Renal cortical epithelial cell (primary cell): ENCODE measurements at places on chromosomes 12 and 14.

DNA sequence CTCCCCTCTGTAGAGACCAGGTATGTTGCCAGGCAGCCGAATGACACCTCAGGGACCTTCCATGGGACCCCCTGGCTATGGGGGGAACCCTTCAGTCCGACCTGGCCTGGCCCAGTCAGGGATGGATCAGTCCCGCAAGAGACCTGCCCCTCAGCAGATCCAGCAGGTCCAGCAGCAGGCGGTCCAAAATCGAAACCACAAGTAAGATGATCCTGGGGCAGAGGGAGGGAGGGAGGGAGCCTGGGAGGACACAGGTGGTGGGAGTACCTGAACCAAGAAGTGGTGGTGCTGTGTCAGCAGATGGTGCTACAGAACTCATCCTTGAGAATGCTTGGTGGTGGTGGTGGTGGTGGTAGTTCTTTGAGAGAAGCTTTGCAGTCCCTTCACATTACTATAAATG lies 1.0 kb downstream of the SMARCD1 start:
- DNase-seq, result no peak

- no peak for DNase-seq
These were observed 909.6 kb downstream of the VRK1 start for GRCh38 chr14:97706819-97707218.

DNA sequence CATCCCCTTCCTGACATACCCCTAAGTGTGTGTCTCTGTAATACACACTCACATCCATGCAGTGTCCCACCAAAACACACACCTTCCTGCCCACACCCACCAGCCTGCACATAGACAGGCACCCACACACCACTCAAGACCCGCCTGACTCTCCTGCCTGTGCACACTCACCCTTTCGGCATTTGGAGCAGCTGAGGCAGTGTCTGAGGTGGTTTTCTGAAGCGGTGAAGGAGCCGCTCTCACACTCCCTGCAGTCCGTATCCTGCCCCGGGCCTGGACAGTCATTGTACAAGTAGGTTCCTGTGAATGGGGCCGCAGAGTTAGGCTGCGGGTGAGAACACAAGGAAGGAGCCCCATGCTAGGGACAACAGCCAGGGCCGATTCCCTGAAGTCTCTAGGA lies 8.3 kb downstream of the TNFRSF1A start:
- no peak for DNase-seq

DNA sequence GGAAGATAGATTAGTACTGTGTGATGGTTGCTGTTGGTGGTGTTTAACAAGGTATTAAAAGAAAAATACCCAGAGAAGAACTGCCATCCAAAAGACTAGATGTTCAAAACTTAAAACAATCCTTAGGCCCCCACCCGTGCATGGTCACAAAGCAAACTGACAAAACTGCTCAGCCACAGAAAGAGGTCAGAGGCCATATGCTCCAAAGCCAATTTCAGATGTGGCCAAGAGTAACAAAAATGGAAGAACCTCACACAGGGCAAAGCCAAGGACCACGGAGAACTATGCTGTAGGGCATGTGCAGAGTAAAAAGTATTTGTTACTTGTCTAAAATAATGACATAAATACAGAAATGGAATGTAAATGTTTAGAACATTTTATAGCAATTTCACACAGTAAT lies 5.3 kb downstream of the TXNDC16 start:
- no peak for DNase-seq

- DNase-seq, result peak; percentile 25
These were observed 1.9 kb upstream of the BAZ2A start for GRCh38 chr12:56631790-56632700.

GRCh38 chr12:6080149-6081045 lies 44.1 kb downstream of the VWF start:
- DNase-seq, result no peak

GRCh38 chr14:91115986-91116770 lies 2.3 kb downstream of the DGLUCY start:
- DNase-seq, result peak; percentile 57

- peak; percentile 78 for DNase-seq
These were observed at the start of gene KLHDC1 for GRCh38 chr14:49692811-49693734. Gene KLHDC1 (plus strand): TSS chr14:49693120. CDS start chr14:49693195, 75 bp downstream.

GRCh38 chr14:33457021-33457420 lies 493.9 kb downstream of the EGLN3 start:
- no peak for DNase-seq

DNA sequence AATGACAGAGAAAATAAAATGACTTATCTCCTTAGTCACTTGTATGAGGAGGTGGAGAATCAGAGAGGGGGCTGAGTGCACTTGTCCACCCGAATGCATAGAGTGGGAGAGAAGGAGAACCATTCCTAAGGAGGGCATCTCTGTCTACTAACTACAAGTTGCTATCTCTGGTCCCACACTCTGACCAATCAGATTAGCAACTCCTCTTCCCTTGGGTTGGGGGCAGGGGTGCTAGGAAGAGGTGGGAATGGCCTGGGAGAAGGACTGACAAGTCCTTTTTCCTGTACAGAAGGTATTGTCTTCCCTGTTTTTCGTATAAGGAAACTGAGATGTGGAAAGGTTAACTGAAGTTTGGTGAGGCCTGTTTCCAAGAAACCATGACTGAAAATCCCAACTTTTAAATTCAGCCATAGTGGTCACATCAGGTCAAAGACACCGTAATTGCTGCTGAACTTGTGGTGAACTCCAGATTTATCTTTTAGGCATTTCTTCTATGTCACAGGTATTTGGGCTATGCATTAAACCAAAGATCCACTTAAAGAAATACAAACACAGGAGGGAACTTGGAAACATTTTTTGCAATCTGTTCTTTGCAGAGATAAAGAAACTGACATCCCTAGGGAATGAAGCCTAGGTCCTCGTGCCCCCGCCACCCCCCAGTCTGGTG lies 207.8 kb downstream of the CRADD start:
- no peak for DNase-seq

DNA sequence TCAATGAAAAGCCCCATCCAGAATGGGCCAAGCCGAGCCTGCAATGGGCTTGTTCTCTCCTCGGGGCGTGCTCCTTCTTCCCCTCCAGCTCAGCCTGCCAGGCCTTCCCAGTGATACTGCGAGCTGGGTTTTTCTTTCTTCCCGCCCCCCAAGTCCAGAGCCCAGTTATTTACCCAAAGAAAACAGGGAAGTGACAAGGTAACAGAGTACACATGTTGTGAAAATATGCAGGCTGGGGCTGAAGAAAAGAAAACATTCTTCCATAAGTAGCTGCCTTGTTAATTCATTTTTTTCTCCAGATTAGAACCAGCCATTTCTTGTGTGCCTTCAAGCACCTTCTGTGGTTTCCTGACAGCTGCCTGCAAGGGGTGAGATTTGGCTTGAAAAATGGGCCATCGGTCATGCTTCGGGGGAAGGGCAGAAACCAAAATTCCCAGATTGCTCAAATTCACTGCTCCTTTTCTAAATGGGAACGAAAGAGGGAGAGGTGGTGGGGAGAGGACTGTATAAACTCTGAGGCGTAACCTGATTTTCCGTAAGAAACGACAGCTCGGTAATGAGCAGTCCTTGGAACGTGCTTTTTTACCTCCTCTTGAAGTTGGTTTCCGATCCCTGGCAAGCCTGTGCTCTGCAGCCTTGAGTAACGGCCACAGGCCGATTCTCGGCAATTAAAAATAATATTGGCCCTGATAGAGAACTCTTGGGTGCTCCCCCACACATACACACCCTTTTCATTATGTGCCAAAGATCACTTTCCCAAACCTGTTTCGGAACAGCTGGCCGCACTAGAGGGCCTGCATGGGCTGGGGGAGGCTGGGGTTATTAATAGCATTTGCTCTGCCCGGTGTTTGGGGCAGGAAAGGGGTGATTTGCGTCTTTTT lies 229.4 kb downstream of the ZFP36L1 start:
- DNase-seq, result peak; percentile 92

DNA sequence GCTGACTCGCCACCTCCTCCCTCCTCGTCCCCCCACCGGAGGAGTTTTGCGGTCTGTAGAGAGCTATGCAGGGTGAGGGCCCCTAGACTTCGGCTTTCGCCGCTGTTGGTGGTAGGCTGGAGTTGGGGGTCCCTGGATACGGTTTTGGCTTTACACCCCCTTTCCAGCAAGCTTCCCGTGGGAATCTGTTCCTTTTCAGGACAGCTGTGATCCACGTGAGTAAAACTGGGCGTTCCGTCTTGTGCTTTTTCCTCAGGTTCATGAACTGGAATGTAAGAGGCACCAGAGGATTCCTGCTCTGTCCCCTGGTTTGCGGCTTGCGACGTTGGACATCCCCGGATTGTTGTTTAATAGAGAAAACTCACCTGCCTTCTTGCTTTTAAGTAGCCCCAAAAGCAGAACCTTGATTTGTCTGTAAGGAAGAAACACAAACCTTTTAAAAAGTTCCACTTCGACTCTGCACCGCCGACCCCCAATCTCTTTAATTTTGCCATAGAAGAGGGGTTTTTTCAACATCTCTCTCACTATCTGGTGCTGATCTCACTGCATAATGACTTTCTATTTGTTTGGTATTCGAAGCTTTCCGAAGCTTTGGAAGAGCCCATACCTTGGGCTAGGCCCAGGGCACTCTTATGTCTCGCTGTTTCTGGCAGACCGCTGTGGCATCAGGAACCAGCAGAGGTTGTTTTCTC lies 490 bp downstream of the PRORP start:
- DNase-seq, result peak; percentile 68

GRCh38 chr12:50803230-50803875 lies 39.4 kb upstream of the TMPRSS12 start:
- DNase-seq, result no peak

- peak; percentile 45 for DNase-seq
These were observed 15.4 kb upstream of the CARMIL3 start for GRCh38 chr14:24036169-24036962.

DNA sequence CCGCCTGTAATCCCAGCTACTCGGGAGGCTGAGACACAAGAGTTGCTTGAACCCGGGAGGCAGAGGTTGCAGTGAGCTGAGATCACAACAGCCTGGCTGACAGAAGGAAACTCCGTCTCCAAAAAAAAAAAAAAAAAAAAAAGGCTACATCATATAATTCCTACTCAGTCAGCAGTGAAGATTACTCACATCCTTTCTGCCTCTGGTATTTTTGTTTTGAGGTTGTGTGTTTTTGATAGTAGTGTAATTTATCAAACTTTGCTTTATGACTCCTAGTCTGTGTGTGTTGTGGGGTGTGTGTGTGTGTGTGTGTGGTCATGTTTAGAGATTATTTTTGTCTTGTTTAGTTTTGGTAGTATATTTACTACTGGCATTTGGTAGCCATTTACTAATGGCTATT lies 29.8 kb upstream of the DLGAP5 start:
- DNase-seq, result peak; percentile 67

GRCh38 chr14:94773655-94774343 lies 3.9 kb upstream of the GSC start:
- DNase-seq, result no peak

GRCh38 chr14:91113829-91114078 lies at the start of gene DGLUCY:
Gene DGLUCY (plus strand): TSS chr14:91114073. CDS start chr14:91160295, 46,222 bp downstream.
- DNase-seq, result no peak

- no peak for DNase-seq
These were observed 121.6 kb downstream of the PHLDA1 start for GRCh38 chr12:75909714-75910656.

GRCh38 chr14:35250319-35250718 lies 41.9 kb upstream of the PSMA6 start:
- DNase-seq, result no peak

DNA sequence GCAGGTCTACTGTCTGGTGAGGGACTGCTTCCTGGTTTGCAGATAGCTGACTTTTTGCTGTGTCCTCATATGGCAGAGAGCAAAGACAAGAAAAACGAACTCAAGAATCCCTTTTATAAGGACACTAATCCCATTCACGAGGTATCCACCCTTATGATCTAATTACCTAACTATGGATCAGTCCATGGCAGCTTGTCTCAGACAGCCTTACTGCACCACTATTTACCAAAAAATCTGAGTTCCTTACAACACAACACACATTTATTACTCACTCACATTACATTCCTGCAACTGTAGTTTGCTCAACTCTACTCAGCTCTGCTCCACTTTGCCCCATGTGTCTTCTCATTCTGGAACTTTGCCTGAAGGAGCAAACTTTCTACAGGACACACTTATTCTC lies 10.1 kb upstream of the SLC6A15 start:
- no peak for DNase-seq

GRCh38 chr14:93956514-93957332 lies 19.6 kb downstream of the ASB2 start:
- no peak for DNase-seq

DNA sequence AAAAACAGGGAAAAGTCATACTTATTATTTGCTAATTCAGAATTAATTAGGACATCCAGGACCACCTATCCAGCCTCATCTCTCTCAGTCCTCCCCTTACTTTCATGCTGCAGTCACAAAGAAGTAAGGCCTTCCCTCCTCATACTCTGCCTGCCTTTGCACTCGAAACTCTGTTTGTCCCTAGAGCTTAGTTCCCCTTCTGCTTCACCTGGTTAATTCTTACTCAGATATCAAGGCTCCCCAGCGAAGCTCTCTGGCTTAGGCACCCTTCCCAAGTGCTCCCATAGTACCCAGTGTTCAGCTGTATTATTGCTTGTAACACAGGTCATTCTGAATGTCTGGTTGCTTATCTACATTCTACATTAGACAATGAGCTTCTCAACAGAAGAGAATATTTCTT lies 81.3 kb downstream of the ERGIC2 start:
- no peak for DNase-seq

- no peak for DNase-seq
These were observed 89.7 kb downstream of the ASCL4 start for GRCh38 chr12:107864235-107864634.

GRCh38 chr12:18165422-18165871 lies 75.5 kb upstream of the RERGL start:
- peak; percentile 92 for DNase-seq

- DNase-seq, result no peak
These were observed 126.6 kb downstream of the LLPH start for GRCh38 chr12:66003951-66004350.

- DNase-seq, result no peak
These were observed 3.7 kb downstream of the KMT5A start for GRCh38 chr12:123387508-123388176.

DNA sequence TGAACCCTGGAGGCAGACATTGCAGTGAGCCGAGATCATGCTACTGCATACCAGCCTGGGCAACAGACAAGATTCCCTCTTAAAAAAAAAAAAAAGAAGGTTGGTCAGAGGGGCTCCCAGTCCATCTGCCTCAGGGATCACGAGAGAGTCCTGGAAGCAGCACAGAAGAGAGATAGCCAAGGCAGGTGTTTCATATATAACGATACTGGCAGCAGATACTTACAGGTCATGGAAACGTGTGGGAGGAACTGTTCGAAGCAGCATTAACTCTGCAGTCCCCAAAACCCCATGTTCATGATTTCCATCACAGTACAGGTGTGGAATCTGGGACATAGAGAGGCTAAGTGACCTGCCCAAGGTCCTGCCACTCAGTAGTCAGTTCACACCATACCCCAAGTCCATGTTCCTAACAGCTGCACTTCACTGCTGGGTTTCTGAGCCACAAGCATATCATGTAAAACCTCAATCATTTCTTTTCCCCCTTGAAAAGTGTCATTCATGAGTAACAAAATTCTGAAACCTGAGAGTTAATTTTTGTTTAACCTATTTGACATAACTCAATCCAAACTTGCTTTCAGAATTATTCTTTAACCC lies 16.7 kb downstream of the CDK2AP1 start:
- DNase-seq, result no peak

- DNase-seq, result no peak
These were observed 10.9 kb downstream of the RGS6 start for GRCh38 chr14:71942904-71943694.

- no peak for DNase-seq
These were observed 174.3 kb upstream of the PWP1 start for GRCh38 chr12:107511292-107511691.
